ENCODE measurements at places on chromosomes 2 and 18.

DNA sequence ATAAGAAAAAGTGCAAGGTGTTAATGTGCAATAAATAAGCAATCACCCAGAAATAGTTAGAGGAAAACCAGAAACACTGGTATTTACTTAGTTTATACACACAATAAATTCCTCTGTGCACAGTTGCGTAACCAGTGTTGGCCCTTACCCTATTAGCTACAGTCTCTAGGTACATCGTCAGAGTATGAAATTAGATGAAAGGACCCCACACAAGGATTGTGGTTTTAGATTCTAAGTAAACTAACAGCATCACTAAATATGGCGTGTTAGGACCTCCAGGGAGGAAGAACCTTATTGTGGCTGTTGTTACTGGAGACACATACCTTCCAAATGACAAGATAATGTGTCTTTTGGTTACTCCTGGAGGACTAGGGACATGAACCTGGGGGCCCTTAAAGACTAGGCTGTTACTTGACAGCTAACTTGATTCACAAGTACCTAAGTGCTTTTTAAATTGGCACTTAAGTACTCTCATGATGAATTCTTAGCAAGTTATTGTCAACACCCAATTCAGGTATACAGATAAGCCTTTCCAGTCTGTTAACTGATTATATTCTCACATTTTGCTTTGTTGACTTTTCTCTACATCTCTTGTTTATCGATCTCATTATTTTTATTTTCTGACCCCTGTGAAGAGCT, 115.3 kb downstream of the FEZ2 start:
- DNase-seq, result no peak

GRCh38 chr2:43190311-43191052, 35.9 kb downstream of the ZFP36L2 start:
- DNase-seq, result no peak

DNA sequence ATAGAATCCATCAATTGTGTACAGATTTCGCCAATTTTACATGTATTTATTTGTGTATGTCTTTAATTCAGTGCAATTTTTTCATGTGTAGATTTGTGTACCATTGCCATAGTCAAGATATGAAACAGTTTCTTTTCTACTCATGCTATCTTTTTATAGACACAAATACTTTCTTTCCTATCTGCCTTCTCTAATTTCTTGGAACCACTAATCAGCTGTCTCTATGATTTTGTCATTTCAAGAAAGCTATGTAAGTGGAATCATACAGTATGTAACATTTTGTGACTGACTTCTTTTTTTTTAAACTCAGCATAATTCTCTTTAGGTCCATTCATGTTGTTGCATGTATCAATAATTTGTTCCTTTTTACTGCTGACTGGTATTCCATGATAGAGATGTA, 33.3 kb downstream of the KIAA1328 start:
- no peak for DNase-seq

DNA sequence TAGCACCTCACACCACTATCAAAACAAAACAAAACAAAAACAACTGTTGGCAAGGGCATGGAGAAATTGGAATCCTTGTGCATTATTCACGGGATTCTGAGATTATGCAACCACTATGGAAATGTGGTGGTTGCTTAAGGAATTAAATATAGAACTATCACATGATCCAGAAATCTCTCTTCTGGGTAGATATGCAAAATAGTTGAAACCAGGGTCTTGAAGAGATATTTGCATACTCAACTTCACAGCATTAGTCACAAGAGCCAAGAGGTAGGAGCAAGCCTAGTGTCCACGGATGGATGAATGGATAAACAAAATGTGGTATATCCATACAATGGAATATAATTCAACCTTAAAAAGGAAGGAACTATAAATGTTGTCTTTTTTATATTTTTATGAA, 7.0 kb downstream of the TMEM131 start:
- no peak for DNase-seq

GRCh38 chr2:118865106-118865505, 17.7 kb upstream of the EN1 start:
- no peak for DNase-seq

GRCh38 chr2:219460424-219460926, 25.8 kb downstream of the SPEG start:
- DNase-seq, result no peak

DNA sequence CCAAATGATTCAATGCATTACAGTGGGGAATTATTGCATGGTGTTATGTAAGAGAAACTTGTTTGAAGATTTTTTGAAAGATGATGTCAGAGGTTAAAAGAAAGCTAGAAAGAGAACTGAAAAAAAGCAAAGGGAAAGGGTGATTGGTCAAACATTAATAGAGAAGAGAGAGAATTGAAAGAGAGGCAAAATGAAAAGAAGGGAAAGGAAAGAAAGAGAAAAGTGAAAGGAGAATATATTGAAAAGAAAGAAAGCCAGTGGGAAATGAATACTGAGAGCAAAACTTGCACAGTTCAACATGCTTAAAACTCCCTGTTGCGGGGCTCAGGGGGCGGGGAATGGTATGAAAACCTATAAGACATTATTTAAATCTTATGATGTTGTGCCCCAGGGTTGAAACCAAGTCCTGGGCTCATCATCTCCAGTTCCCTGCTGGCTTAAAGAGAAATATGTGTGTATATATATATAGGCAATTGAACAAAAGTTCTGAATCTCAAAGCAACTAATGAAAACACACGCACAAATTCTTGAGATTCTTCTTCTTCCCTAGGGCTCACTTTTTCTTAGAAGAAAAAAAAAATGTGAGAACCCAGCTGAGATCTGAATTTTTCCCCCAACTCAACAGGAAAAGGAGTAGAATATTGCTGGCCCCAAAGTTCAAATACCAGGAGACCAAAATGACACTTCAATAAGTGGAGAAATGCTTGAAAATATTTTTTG, 2045.9 kb upstream of the CELF4 start:
- no peak for DNase-seq

- no peak for DNase-seq
Observed at GRCh38 chr2:142952793-142953494, 75.5 kb downstream of the KYNU start.

DNA sequence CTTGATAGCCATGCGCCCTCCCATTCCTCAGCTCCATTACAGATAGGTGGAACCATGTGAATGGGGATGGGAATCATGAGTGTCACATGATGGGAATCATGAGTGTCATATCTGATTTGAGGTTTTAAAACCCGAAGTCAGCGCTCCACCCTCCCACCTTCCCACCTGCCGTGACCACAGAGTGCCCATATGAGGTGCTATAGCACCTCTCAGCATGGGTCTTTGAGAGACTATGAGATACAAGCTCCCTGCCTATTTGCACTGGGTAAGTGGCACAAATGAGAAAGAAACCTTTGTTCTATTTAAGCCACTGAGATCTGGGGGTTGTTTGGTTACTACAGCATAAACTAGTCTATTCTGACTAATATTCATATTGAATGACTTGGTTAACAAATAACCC, 78.5 kb upstream of the PTPRM start:
- DNase-seq, result no peak

DNA sequence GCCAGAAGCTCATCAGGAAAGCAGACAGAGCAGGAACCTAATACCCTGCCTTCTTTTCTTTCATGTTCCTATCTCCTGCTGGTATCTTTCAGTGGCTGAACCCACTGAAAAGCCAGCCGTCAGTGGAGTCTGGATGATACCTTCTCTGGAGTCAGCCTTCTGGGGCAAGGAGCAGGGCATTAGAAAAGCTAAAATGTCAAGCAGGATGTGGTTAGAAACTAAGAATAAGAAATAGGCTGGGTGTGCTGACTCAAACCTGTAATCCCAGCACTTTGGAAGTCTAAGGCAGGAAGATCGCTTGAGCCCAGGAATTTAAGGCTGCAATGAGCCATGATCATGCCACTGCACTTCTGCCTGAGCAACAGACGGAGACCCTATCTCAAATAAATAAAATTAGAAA, 642.0 kb upstream of the FSHR start:
- no peak for DNase-seq

GRCh38 chr18:627231-627630, 30.2 kb upstream of the TYMS start:
- DNase-seq, result no peak
